Fibroblast of pulmonary artery (primary cell): ENCODE measurements at places on chromosomes 6 and 20.
A peak's percentile ranks its signal among the peaks of the same experiment; 100 is the strongest.

GRCh38 chr6:11754625-11755271, 23.9 kb downstream of the ADTRP start:
- DNase-seq, result no peak

DNA sequence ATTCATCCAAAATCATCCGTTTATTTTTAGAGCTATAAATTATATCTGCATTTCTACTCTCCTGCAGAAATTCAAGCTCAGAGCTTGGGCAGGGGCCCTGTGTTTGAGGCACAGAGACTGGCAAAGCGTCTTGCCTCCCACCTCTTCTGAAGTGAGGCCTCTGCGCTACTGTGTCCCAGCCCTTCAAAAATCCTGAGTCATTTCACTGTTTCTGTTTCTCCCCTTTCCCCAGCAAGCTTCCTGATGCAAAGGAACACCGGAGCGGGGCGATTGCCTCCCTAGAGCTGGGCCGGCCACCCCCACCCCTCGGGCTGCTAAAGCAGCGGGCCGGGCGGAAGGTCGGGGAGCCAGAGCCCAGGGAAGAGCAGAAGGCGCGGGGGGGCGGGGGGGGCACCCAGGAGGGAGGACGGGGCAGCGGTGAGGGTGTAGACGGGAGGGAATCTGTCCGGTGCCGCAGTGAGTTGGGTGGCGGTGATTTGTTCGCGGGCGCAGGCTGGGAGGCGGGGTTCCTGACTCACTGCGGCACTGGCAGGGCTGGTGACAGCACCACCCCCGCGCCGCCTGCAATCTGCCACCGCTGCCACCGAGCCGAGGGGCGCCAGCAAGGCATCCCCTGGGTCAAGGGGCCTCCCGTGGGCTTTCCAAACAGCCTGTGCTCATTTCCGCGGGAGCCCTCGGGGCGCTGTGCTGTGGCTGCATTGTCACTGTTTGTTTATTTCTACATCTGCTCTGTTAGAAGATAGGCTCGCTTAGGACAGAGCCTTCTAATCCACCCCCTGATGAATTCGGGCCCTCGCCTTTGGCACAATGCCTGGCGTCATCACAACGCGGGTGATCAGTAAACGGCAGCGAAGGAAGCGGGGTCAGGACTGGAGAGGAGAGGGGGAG, 46.5 kb upstream of the SNAP25 start:
- DNase-seq, result peak; percentile 14

DNA sequence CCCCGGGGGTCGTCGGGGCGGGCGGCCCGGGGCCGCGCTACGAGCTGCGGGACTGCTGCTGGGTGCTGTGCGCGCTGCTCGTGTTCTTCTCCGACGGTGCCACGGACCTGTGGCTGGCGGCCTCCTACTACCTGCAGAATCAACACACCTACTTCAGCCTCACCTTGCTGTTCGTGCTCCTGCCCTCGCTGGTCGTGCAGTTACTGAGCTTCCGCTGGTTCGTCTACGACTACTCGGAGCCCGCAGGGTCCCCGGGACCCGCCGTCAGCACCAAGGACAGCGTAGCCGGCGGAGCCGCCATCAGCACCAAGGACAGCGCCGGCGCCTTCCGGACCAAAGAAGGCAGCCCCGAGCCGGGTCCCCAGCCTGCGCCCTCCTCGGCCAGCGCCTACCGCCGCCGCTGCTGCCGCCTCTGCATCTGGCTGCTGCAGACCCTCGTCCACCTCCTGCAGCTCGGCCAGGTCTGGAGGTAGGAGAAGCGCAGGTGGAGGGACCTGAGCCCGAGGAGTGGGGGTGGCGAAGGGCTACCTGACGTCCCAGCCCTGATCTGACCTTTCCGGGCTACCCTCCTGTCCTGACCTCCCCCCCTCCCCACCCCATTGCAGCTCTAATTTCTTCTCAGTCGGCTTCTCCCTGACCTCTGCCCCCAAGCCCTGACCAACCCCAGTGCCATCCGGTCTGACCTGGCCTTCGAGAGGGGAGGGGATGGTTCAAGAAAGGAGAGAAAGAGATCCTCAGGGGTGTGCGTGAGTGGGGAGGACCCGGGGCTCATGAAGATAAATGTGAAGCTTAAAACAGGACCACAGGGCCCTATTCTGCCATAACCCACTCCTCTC, 558 bp downstream of the XKR7 start:
- DNase-seq, result peak; percentile 73

DNA sequence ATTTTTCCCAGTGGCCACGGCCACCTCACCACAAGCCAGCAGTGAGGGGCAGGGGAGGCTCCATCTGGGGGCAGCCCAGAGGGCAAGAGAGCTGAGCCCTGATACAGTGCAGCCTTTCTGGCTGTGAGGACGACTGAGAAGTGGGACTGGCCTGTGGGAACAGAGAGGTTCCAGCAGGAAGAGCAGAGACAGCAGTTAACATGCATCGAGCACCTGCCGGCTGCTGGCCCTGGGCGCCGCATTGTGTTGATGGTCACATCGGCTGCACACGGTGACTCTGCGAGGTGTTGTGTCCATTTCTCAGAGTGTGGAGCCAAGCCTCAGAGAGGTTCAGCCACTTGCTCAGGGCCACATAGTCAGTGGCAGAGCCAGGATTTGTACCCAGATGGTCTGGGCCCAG, 9.8 kb downstream of the FOXS1 start:
- no peak for DNase-seq

DNA sequence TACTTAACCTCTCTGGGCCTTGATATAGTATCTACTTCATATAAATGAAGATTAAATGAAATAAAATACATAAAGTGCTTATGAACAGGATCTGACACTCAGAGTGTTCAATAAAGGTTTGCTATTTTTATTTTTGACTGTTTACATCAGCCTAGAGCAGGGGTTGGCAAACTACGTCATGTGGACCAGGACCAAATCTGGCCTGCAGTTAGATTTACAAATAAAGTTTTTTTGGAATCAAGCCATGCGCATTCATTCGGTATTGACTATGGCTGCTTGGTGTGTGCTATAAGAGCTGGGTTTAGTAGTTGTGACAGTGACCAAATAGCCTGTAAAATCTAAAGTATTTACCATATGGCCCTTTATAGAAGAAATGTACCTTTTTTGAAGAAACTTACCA, 20.8 kb downstream of the PEX7 start:
- no peak for DNase-seq

DNA sequence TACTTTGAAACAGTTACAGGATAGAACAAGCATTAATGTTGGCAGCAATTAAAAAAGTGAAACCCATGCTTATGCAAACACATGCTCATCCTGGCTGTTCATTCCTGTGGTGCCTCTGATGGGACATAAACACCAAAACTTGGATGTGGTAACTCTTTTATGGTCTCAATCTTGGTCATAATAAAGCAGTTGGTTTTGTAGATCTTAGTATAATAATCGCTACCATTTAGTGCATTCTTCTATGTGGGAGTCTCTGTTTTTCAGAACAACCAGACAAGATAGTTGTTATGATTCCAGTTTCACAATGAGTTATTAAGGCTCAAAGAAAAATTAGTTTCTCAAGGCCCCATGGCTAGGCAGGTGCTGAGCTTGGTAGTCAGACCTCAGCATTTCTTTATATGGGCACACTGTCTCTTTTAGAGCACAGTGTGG, 184.0 kb downstream of the UTRN start:
- DNase-seq, result no peak

- DNase-seq, result peak; percentile 6
These were observed 128.8 kb upstream of the DTNBP1 start for GRCh38 chr6:15791448-15792181.
